ENCODE measurements at places on chromosomes 11 and 22.
A peak's percentile ranks its signal among the peaks of the same experiment; 100 is the strongest.

DNA sequence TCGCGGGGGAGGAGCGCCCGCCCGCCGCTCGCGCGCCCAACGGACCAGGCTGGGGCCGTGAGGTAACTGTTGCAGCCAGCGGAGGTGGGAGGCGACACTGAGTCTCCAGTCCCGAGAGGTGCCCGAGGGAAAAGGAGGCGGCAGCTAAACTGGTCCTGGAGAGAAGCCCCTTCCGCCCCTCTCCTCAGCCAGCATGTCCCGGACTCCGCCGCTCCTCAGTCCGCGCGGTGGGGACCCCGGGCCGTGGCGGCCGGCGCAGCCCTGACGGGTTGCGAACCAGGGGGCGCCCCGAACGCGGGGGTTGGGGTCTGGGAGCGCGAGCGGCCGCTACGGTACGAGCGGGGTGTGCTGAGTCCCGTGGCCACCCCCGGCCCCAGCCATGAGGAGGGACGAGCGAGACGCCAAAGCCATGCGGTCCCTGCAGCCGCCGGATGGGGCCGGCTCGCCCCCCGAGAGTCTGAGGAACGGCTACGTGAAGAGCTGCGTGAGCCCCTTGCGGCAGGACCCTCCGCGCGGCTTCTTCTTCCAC lies at the start of gene PDE3B:
TSS of gene PDE3B (plus strand) at position 108 of the 529 bp plus-strand sequence. CDS start at position 380, 272 bp downstream.
- ATAC-seq = peak; percentile 63

DNA sequence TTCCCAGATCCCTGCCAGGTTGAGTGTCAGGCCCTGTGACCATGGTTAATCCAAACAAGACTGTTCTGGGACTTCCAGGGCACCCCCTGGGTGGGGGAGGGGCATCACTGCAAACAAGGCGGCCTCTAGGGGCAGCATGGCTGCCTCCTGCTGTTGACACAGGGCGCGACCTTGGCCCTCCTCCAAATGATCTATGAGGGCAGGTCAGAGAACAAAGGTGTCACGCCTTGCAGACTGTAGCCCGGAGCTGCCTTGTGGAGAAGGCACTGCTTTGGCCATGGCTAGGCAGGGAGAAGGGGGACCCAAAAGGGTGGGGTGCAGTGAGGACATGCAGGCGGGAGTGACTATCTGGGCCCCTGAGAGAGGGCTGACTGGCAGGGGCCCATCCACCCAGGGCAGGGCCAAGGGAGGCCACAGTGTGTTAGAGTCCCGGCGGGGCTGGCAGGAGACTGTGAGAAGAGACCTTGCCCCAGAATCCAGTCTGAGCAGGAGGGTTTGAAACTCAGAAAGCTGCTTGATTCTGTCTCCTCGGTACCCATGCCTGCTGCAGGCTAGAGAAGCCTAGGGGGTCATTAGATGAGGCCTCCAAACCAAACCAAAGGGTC lies 35.6 kb downstream of the KCNC1 start:
- ATAC-seq = no peak

DNA sequence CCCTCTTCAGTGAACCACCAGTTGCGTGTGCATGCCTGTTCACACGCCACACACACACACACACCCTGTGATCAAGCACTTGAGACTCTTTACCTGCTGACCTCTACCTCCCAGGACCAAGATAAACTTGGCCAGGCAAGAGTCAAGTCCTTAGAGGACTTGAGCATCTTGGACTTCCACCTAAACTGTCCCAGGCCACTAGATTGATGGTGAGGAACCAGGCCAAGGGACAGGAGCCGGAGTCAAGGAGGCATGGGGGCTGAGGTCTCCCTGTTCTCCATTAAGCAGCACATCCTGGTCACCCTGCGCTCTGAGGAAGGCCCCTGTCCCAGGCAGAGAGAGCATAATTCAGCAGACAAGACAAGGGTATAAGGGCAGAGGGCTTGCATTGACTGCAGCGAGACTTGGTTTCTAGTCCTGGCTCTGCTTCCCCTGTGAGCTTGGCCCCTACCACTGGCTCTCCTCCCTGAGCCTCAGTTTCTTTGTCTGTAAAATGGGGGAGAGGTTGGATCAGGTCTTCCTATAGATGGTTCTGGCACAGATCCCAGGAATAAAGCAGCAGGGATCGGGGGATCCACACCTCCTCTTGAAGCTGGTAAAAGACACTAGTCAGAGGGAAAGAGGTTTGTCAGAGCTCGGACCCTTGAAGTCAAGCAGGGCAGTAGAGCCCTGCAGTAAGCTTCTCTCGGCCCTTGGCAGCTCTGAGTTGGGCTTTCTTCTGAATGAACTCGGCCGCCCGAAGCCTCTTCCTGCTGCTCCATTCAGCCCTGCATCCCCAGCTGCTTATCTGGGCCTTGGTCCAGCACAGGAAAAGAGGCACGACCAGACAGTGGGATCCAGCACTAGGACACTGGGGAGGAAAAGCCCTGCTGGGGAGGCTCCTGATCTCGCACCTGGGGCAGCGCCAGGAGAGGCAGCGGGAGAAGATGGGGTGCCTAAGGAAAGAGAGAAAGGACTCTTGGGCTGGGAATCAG lies 2.0 kb downstream of the CREB3L1 start:
- no peak for ATAC-seq

DNA sequence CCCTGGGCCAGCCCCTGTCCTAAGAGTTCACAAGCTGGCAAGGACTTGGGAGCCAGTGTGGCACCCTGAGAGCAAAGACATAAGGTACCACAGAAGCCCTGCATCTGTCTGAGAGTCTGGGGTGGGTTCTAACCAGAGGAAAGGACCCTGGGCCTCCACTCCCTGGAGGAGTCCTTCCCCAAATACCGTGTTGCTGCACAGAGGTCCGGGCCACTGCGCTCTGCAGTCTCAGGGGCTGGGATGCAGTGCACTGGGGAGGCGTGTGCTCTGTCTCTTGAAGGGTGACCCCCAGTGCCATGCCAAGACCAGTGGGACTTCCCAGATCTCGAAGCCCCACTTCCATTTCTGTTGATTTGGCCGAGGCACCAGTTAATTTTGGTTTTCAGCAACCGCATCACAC lies 4.3 kb upstream of the SH3BP1 start:
- no peak for ATAC-seq

GRCh38 chr11:27997344-27997743 lies 110.6 kb downstream of the KIF18A start:
- ATAC-seq = no peak

GRCh38 chr11:132037956-132038355 lies 667.5 kb downstream of the NTM start:
- no peak for ATAC-seq

- no peak for ATAC-seq
Observed at GRCh38 chr11:113725913-113726312, 19.8 kb upstream of the TMPRSS5 start.

DNA sequence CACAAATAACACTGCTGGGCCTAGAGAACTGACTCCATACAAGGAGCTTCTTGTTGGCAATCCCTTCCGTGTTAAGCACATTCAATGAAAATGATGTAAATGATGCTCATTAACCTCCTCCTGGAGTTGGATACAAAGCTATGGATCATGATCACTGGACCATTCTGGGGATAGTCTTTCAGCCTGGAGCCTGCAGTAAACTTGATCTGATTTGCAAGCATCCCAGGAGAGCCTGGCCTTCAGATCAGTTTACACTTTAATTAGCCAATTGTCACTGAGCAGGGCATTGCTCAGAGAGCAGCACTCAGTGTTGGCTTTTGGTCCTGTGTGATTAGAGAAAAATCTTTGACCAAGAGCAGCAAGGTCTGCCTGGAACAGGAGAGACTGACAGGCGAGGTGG lies 45.6 kb downstream of the ARFGAP3 start:
- ATAC-seq = no peak

DNA sequence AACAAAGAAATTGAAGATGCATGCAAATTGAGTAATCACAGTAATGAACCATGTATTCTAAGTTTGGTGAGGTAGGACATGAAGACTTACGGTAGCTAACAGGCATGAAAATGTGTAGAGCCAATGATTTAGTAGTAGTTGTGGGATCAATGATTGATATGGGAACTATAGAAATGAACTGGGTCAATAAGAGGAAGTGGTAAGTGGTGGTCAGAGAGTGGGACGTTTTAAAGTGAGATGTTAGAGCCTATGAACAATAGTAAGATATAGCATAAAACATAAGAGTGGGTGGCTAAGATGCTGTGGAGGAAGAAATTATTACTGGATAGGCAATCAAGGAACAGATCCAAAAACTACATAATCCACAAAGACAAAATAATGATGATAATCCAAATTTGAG lies 45.0 kb downstream of the DLG2 start:
- ATAC-seq = no peak

- no peak for ATAC-seq
Observed at GRCh38 chr11:17343907-17344306, 7.7 kb upstream of the NCR3LG1 start.

DNA sequence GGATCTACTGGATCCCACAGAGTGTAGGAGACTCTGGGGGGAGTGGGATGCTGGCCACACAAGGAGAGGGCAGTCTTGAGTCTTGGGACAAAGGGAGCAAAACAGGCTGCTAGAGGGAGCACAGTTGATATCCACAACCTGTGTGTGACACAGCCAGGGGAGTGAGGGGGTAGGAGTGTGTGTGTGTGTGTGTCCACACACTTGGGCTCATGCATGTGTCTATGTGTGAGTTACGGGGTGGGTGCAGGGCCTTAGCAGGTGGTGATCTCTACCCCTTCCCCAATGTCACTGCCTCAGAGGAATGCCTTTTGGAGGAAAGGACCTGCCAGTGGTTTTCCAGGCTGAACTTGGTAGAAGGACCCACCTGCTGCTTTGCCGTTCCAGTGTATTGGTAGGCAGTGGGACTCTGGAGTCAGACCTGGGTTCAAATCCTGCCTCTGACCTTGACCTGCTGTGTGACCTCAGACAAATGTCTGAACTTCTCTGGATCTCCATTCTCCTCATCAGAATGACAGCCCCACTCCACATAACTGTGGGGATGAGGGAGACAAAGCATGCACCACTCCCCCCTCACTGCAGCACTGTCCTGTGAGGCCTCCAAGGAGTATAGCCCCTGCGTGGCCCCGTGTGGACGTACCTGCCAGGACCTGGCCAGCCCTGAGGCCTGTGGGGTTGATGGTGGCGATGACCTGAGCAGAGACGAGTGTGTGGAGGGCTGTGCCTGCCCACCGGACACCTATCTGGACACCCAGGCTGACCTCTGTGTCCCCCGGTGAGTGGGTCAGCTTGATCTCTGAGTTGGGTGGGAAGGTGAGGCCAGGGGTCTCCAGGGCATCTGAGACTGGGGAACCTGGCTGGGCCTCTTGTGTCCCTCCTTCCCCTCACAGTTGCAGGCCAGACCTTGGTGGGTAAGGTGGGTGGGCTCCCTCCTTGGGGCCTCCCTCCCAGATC lies 27.4 kb downstream of the OTOG start:
- no peak for ATAC-seq

DNA sequence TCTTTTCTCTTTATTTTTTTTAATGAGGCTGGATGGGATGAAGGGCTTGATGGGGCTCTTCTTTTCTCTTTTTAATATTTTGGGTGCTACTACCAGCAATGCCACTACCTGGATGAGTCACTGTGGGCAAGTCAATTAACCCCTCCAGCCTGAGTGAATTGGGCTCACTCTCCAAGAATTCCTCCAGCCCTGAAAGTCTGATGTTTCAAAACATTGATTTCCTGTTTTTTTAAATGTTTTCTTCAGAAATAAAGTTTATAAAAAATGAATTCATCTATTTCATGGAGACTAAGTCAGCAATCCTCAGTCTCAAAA lies 812 bp upstream of the OR5A2 start:
- no peak for ATAC-seq

- no peak for ATAC-seq
Observed at GRCh38 chr22:26322179-26322905, 106.7 kb upstream of the ASPHD2 start.

- ATAC-seq = no peak
Observed at GRCh38 chr22:36787204-36787988, 11.5 kb upstream of the IFT27 start.

DNA sequence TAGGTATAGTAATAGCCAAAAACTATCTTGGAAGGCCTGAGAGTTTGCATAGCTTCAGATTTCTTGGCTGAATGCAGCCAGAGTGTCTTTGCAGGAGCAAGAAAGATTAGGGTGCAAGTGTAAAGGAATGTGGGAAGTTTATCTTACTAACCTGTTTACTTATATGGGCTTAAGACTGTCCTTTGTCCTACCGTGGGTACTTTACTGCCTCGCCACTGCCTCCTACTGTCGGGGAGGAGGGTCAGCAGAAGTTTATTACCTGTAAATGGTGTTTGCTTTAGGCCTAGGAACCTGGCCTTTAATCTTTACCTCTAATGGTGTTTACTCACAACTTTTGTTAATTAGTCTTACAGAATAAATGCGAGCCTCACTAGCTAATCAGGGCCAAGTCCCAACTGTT lies 633.8 kb downstream of the DLG2 start:
- ATAC-seq = no peak

- ATAC-seq = no peak
Observed at GRCh38 chr11:117523680-117524079, 196.0 kb downstream of the CEP164 start.

DNA sequence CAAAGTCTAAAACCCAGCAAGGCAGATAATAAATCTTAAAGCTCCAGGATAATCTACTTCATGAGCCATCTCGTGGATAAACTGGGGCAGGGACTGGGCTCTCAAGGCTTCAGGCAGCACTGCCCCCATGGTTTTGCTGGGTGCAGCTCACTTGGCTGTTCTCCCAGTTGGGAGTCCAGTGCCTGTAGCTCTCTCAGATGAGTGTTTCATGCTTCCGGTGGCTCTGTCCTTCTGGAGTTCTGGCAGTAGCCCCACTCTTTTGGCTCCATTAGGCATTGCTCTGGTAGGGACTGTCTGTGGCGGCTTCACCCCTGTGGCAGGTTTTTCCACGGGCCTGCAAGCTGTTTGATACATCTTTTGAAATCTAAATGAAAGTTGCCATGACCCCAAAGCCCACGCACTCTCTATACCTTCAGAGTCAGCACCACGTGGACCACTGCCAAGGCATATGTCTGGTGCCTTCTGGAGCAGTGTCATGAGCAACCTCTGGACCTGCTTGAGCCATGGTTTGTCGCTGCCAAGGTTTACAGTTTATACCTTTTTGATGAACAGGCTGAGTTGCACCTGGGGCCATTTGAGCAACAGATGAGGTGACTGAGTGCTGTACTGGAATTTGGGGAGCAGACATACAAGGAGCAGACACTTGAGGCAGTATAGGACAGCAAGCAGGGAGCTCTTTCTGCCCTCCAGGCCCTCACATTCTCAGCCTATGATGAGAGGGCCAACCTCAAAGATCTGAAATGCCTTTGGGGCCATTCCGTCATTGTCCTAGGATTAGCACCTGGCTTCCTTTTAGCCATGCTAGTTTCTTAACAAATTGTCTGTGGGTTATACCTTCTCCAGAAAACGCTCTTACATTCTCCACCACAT lies 48.6 kb downstream of the MTNR1B start:
- ATAC-seq = no peak

GRCh38 chr22:49188091-49188490 lies 639.6 kb downstream of the BRD1 start:
- ATAC-seq = no peak

GRCh38 chr11:68215524-68216170 lies 2.6 kb upstream of the KMT5B start:
- ATAC-seq = no peak

- ATAC-seq = no peak
Observed at GRCh38 chr11:96187822-96188221, 155.2 kb downstream of the MAML2 start.
